Stimulated activated CD4-positive, alpha-beta T cell treated with anti-CD3 and anti-CD28 coated beads, Interleukin-2, amount 100 ng/mL, for 24 hours (primary cell): ENCODE measurements at places on chromosomes 12 and 14.

DNA sequence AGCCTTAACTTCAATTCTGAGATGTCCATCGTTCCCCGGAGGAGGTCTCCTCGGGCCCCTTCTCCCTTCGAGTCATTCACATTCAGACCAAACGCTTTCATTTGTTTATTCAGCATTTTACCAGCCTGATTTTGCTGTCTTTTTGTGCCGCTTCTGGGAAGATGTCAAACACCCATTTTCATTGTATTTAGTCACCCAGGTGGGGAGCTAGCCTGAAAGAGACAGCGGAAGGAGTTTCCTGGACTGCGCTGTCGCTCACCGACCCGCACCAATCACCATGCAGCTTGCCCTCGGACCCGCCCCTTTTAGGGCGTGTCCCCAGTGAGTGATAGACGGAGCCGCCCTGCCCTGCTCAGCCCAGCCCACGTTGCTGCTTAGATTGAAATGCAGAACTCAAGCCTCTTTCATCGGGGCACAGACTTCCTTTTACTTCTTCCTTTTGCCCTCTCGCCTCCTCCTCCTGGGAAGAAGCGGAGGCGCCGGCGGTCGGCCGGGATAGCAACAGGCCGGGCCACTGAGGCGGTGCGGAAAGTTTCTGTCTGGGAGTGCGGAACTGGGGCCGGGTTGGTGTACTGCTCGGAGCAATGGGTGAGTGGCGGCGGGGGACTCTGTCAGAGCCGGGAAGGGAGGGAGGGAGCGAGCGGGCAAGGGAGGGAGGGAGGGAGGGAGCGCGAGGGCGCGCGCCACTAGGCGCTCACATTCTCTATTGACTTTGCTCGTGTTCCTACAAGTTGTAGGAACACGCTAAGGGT lies at the start of gene PAX9:
Gene PAX9, plus strand, starts transcription at position 355 of the 752 bp plus-strand sequence. Its CDS starts 230 bp downstream, at position 585.
- no peak for DNase-seq

GRCh38 chr12:65556676-65557437 lies 267.4 kb upstream of the HMGA2 start:
- peak; percentile 77 for DNase-seq

DNA sequence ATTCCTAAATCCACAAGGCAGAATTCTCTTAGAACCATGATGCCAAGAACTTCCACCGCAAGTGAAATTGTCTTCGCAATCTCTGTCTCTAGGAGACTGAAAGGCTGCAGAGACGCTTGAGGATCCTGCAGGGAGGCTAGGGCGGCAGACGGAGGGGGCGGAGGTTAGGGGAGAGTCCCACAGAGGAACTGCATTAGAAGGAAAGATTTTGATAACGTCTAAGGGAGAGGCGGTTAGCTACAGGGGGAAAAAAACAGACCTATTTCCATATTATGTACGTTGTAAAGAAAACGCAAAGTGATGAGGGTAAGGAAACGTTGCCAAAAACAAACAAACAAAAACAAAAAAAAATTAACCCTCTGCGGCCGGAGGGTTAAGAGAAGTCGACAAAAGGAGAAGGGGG lies 595 bp downstream of the KLHL28 start:
- DNase-seq, result peak; percentile 63

GRCh38 chr14:38887696-38888095 lies 215.3 kb downstream of the SEC23A start:
- no peak for DNase-seq

GRCh38 chr12:100201604-100202423 lies 1.2 kb downstream of the ACTR6 start:
- DNase-seq, result no peak

DNA sequence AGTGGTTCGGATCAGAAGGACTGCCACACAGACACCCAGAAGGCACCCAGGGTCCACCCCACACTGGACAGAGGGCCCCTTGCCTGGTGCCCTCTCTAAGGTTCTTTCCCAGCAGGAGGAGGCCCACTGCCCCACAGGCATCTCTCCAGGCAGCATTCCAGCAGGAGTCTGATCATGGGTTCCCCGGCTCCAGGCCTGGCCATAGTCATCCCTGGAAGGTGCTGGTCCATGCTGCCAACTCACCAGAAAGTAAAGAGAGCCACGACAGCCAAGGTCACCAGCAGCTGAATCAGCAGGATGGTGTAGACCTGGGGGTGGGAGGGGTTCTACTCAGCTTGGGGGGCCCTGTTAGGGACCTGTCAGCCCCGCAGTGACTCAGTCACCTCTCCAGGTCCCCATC lies 6.4 kb downstream of the FAIM2 start:
- no peak for DNase-seq

DNA sequence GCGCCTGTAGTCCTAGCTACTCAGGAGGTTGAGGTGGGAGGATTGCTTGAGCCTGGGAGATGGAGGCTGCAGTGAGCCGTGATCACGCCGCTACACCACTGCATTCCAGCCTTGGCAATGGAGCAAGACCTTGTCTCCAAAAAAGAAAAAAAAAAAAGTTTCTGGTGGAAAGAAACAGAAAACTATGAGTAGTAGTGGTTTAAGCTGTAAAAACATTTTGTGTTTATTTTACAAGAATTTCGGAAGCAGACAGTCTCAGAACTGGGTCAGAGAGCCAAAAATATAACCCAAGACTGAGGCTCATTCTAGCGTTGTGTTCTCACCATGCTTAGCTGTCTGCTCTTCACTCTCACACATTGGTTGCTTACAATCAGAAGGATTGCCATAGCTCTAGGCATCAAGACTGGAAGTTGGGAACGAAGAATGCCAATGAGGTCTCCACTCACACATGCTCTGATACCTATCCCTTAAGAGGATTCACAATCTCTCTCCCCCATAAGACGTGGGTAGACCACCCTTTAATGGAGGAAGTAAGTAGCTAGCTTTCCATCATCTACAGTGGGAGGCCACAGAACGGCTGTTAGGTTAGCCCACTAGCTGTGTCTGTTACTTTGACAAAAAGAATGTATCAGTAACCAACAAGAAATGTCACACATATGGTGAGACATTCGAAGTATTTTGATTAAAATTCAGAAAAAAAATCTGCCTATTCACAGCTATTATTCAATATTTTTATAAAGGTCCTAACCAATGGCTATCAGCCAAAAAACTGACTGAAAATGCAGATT lies 117.6 kb upstream of the RASSF8 start:
- no peak for DNase-seq

GRCh38 chr12:131863711-131864396 lies 30.6 kb upstream of the ULK1 start:
- DNase-seq, result no peak

DNA sequence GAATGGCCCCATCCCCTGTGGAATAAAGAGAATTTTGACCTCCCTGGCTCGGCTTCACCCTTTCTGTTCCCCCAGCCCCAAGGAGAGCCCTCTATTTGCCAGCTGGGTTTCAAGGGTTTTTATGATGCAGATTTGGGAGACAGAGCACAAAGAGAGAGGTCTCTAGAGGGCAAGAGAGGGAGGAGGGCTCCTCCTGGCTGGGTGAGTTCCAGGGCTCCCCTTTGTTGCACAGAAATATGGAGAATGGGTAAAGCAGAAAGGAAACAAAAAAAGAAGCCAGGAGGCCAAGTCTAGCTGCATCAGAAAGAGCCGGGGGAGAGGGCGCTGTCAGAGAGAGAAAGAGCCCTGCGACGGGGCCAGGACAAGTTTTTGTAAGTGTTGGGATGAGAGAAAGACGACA lies 319.6 kb upstream of the RTL1 start:
- DNase-seq, result no peak

DNA sequence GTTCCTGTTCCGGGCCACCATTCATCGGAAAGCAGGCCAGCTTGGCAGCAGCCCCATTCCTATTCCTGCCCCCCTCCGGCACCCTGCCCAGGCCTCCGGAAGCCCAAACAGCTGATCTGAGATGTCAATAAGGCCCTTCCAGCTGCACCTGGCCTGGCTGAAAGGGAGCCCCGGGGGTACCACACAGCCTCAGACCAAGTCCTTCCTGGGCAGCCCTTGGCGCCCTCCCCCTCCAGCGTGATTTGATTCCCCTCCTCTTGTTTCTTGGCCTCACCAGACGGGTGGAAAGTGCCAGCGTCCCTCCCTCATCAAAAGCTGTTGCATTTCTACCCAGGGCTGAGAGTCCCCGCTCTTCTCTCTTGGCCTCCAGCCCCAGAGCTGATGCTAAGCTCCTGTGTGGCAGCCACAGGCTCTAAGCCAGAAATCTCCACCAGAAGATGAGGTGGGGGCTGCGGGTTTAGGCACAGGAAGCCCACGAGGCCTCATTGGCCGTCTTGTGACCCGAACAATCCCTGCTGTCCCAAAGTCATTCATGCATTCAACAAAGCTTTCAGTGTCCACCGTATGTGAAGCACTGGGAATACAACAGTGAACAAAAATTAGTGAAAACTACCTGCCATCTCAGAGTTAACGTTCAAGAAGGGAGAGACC lies 215.4 kb downstream of the SLC41A2 start:
- no peak for DNase-seq

DNA sequence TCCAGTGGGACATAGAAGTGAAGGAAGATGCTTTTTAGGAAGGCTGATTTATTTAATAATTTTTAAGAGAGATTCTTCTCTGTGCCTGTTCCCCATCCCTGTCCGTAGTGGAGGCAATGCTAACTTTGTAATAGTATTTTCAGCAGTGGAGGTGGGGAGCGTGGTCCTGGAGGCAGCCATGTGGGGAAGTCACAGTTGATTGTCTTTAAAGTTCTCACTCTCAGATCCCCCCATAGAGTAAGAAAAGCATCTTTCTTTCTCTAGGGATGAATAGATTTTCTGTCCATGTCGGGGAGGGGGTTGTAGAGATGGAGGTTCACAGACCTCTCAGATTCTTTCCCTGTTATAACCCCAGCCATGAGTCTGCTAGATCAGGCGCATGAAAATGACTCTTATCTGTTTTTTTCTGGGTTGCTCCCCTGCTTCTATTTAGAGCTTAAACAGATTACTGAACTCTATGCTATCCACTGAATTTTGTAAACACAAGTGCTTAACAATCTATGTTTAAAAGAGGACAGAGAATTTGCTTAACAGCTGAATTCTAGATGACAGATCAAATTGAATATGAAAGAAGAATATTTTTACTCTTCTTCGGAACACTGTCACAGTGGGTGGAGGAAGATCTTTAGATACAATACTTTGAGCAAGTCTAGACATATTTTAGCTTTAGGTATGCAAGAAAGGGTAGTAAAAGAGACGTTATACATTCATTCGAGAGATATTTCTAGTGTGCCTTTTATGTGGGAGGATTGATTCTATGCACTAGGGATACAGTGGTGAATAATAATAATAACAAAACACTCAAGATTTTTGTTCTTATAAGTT lies 25.3 kb downstream of the TMEM117 start:
- no peak for DNase-seq

DNA sequence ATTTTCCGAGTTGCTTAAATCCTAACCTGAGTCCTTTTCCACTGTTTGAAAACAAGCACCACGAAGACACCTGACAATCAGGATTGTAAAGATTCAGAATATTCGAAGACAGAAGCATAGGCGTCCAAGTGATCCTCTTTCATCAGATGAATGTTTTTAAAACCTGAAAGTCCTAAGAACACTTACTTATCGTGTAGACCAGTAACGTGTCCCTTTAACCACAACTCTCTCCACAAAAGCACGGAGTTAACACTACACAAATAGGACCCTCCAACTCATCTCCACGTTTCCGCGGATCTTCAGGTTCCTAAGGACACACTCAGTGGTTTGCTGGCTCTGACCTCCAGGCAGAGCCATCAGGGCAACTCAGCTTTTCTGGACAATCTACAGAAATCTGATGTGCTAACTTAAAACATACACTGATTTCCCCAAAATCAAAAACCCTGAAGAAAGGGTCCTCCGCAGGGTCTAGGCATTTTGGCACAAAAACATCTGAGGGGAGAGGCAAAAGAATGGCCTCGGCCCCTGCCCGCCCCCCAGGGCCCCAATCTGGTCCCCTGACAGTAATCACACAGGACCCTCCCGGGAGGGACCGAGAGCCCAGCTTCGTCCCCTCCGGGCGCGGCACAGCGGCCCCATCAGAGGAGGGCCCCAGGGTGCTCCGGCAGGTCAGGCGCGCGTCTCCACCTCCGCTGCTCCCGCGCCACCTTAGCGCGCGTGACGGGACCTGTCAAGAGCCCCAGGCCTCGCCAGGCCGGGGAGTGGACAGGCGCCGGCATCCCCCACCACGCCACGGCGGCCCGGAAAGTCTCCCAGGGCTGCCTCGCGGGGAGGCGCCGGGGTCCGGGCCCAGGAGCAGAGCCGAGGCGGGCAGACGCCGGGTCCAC lies 925 bp downstream of the DICER1 start:
- DNase-seq, result peak; percentile 44

DNA sequence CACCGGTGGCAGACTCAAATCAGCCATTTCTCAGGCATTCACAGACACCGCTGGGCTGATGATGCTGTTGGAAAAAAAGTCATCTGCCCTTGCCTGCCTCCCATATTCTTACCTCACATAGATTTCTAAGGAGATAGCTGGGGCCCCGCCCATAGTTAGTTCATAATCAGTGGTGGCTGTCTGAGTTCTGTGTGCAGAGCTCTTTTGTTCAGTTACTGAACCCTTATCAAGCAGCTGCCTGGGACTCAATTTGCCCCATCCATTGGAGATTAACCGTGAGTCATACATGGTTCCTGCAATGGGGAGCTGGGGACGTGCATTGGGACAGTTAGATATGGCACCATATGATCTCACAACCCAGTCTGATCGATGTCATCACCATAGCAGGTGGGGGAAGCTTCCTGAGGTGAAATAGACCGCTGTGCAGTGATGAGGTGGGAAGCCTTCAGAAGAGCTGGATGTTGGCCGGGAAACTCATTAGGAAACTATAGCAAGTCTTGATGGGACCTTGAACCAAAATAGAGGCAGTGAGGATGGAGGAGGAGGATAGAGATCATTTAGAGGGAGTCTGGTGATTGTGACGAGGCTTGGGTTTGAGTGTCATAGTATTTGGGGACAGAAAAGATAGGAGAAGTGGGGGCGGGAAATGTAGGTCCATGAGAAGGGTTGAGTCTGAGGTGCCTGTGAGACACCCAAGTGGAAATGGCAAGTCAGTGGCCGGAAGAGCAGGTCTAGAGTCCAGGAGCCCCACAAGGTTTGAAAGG lies 147.8 kb downstream of the GCH1 start:
- DNase-seq, result no peak

DNA sequence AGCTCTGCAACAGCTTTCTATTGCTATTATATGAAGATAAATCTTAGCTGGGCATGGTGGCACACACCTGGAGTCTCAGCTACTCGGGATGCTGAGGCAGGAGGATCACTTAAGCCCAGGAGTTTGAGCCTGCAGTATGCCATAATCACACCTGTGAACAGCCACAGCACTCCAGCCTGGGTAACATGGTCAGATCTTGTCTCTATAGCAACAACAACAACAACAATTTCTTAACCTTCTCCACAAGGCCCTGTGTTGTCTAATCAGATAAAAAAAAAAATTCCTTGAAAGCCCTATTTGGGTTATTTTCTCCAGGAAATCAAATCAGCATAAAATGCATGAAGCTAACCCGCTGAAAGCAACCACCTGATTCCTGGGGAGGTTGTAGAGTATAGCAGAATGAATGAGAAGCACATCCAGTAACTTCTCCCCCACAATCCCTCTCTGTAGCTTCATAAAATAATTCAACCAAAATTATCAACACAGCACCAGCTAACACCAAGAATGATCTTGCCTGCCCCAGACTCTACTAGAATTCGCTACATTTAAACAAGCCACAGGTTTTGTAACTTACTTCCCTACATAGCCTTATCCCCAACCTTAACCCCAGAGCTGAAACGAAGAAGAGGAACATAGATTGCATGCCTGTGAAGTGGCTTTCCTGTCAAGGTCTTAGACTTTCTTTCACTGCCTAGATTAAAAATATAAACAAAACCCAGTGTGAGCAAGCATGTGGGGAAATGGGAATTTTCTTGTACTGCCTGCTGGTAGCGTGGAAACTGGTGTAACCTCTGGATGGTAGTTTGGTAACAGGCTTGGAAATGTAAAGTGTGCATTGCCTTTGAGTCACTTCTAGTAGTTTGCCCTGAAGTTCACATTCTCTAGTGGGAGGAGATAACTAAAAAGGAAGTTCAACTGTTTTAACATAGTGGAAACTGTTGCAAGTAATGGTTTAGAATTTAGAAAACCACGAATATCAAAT lies 6.0 kb upstream of the STK38L start:
- no peak for DNase-seq
